Small intestine (tissue), 16 donors: ENCODE measurements at places on chromosomes 5 and 9.
A peak's percentile ranks its signal among the peaks of the same experiment; 100 is the strongest.

DNA sequence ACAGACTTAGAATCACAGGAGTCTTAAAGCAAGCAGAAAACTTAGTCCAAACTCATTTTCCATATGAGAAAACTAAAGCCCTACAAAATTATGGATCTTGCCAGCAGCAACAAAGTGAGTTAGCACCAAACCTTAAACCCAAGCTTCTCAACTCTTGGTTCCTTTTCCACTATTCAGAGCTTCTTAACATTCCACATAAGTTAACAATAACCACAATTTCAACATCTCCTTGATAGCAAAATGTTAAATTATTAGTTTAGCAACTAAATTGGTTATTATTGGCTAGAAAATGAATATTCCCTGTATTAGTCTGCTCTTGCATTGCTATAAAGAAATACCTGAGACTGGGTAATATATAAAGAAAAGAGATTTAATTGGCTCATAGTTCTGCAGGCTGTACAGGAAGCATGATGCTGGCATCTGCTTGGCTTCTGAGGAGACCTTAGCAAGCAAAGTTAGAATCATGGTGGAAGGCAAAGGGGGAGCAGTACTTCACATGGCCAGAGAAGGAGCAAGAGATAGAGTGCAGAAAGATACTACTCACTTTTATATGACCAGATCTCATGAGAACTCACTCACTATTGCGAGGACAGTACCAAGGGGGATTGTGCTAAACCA, 26.2 kb upstream of the ARSB start:
- H3K27ac ChIP-seq, result no peak overlapping the region
- no peak overlapping the region for H3K4me3 ChIP-seq
- no peaks in the 10 kb centered on the region for H3K4me1 ChIP-seq
- DNase-seq, result no peak
- no peaks in the 10 kb centered on the region for H3K27me3 ChIP-seq
- no peaks in the 10 kb centered on the region for H3K36me3 ChIP-seq

- peaks cover 3% of the 10 kb centered on the region for H3K36me3 ChIP-seq
- H3K27me3 ChIP-seq, result no peaks in the 10 kb centered on the region
- peaks cover 15% of the 10 kb centered on the region for H3K4me1 ChIP-seq
- no peak overlapping the region for H3K4me3 ChIP-seq
- H3K27ac ChIP-seq, result no peak overlapping the region
These were observed 158.6 kb upstream of the GNA14 start for GRCh38 chr9:77806741-77807140.

- H3K36me3 ChIP-seq, result no peaks in the 10 kb centered on the region
- H3K27ac ChIP-seq, result no peak overlapping the region
- no peaks in the 10 kb centered on the region for H3K27me3 ChIP-seq
- no peaks in the 10 kb centered on the region for H3K4me1 ChIP-seq
These were observed 779.4 kb downstream of the SEMA5A start for GRCh38 chr5:8766448-8766847.

GRCh38 chr5:35804841-35805240, 51.9 kb upstream of the IL7R start:
- no peaks in the 10 kb centered on the region for H3K36me3 ChIP-seq
- no peaks in the 10 kb centered on the region for H3K4me1 ChIP-seq
- H3K4me3 ChIP-seq, result no peak overlapping the region

- H3K27ac ChIP-seq, result no peak overlapping the region
- no peak for DNase-seq
- no peaks in the 10 kb centered on the region for H3K27me3 ChIP-seq
- no peaks in the 10 kb centered on the region for H3K36me3 ChIP-seq
- H3K4me3 ChIP-seq, result no peak overlapping the region
These were observed 560.8 kb upstream of the WWC1 start for GRCh38 chr5:167730656-167731055.

- no peaks in the 10 kb centered on the region for H3K27me3 ChIP-seq
- no peaks in the 10 kb centered on the region for H3K36me3 ChIP-seq
- H3K4me1 ChIP-seq, result no peaks in the 10 kb centered on the region
- H3K27ac ChIP-seq, result no peak overlapping the region
- DNase-seq, result no peak
These were observed 246.7 kb downstream of the ADAMTSL1 start for GRCh38 chr9:18720691-18721090.

- no peak overlapping the region for H3K27ac ChIP-seq
- no peaks in the 10 kb centered on the region for H3K36me3 ChIP-seq
- H3K4me1 ChIP-seq, result no peaks in the 10 kb centered on the region
- no peak for DNase-seq
These were observed 385.0 kb downstream of the EFNA5 start for GRCh38 chr5:107285772-107286171.

GRCh38 chr5:59275510-59276324, 617.8 kb downstream of the PDE4D start:
- H3K4me3 ChIP-seq, result peak overlapping the region; percentile 64
- DNase-seq, result peak; percentile 85
- no peaks in the 10 kb centered on the region for H3K27me3 ChIP-seq
- no peaks in the 10 kb centered on the region for H3K36me3 ChIP-seq
- no peaks in the 10 kb centered on the region for H3K4me1 ChIP-seq
- peak overlapping the region; percentile 93 for H3K27ac ChIP-seq

- no peaks in the 10 kb centered on the region for H3K36me3 ChIP-seq
- DNase-seq, result no peak
- H3K4me1 ChIP-seq, result no peaks in the 10 kb centered on the region
These were observed 107.8 kb upstream of the NEK6 start for GRCh38 chr9:124149992-124150391.

DNA sequence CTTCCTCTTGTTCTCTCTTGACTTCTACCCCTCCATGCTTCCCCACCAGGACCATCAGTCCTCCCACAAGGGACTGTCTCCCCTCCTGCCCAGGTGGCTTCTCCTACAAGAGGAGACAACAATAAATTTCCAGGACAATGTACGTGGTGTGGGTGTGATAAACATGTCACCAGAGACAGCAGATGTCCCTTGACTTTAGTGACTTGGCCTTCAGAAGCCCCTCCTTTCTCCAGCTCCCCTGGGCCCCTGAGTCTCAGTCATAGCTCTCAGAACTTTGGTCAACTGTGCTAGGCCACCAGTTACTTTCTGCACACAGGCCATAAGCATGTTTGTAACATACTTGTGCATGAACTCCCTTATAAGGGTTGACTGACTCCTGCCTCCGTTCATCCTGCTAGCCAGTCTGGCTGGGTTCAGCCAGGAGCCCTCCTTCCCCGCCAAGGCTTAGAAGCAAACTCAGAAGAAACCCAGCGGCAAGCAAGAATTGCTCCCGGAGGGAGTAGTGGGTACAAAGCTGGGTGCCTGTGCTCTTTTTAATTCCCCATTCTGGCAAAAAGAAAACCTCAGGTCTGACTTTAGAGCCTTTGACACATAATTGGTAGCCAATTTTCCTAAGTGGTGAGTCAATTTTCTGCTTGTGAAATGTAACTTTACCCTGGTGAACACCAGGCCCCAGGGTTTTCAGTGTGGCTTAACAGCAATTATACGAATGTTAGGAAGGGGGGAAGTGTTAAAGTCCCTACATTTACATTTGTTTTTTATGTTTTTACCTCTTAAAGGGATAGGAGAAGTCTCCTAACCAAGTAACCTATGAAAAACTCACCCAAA, 49.2 kb downstream of the EBF1 start:
- DNase-seq, result no peak
- H3K36me3 ChIP-seq, result no peaks in the 10 kb centered on the region
- no peaks in the 10 kb centered on the region for H3K4me1 ChIP-seq
- peaks cover 43% of the 10 kb centered on the region for H3K27me3 ChIP-seq
- no peak overlapping the region for H3K4me3 ChIP-seq

- H3K27ac ChIP-seq, result no peak overlapping the region
- no peak for DNase-seq
- H3K27me3 ChIP-seq, result no peaks in the 10 kb centered on the region
- H3K4me1 ChIP-seq, result peaks cover 2% of the 10 kb centered on the region
- peaks cover 43% of the 10 kb centered on the region for H3K36me3 ChIP-seq
These were observed 11.9 kb downstream of the TRMO start for GRCh38 chr9:97910357-97910756.

DNA sequence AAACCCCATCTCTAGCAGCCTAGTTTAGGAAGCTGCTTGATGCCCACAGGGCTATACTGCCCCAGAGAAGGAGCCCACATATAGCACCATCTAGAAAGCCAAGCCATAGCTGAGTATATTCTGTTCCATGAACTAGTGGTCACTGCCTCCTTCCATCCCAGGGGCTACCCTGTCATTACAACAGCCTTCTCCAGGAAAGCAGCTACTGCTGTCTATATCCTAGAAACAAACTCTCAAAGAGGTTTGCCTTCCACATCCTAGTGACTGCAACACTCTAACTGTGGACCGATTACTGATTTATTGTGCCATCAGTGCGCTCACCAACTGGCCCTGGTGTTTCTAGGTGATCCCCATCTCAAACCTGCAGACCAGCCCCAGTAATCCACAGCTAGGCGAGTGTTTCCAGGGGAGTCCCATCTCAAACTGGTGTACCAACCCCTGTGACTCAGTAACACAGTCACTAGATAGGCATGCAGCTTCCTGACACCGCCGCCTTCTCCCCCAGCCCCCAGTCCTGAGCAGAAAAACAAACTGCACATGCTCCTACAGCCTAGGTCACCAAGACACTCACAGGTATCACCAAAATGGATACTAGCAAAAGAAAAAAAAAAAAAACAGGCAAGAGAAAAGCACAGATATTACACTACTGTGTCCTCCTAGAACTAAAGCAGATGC, 14.8 kb downstream of the SPTLC1 start:
- peaks cover 21% of the 10 kb centered on the region for H3K36me3 ChIP-seq
- no peak overlapping the region for H3K27ac ChIP-seq
- H3K4me3 ChIP-seq, result no peak overlapping the region
- DNase-seq, result no peak
- H3K4me1 ChIP-seq, result no peaks in the 10 kb centered on the region
